Activated naive CD4-positive, alpha-beta T cell treated with anti-CD3 and anti-CD28 coated beads for 36 hours (primary cell): ENCODE measurements at places on chromosomes 13 and 19. TPM values are rescaled to one million over a fixed set of nuclear protein-coding genes. Genes with fewer than 3 reads are reported as not detected.

GRCh38 chr13:43544011-43544410, 242.8 kb downstream of the ENOX1 start:
- no peak for DNase-seq

- DNase-seq: no peak
Observed at GRCh38 chr13:67296511-67296910, 66.4 kb upstream of the PCDH9 start.

GRCh38 chr13:93900731-93901130, 578.8 kb downstream of the DCT start:
- no peak for DNase-seq

DNA sequence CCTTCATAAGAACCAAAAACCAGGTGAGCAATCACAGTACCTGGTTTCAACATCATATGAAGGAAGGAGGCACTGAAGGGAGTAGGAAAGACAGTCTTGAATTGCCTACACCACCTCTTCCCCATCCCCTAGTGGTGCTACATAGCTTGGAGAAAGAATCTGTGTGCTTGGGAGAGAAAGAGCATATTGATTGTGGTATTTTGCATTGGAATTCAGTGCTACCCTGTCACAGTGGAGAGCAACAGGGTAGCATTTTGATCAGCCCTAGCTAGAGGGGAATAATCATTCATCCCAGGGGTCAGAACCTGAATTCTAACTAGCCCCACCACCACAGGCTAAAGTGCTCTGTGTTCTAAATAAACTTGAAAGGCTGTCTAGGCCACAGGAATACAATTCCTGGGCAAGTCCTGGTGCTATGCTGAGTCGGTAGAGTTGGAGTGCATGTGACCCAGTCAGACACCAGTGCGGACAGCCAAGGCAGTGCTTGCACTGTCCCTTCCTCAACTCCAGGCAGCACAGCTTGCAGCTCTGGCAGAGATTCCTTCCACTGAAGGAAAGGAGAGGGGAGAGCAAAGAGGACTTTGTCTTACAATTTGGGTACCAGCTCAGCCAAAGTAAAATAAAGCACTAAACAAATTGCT, 158.7 kb downstream of the VWA8 start:
- no peak for DNase-seq

GRCh38 chr19:29439688-29440550, 85.9 kb upstream of the VSTM2B start:
- no peak for DNase-seq

DNA sequence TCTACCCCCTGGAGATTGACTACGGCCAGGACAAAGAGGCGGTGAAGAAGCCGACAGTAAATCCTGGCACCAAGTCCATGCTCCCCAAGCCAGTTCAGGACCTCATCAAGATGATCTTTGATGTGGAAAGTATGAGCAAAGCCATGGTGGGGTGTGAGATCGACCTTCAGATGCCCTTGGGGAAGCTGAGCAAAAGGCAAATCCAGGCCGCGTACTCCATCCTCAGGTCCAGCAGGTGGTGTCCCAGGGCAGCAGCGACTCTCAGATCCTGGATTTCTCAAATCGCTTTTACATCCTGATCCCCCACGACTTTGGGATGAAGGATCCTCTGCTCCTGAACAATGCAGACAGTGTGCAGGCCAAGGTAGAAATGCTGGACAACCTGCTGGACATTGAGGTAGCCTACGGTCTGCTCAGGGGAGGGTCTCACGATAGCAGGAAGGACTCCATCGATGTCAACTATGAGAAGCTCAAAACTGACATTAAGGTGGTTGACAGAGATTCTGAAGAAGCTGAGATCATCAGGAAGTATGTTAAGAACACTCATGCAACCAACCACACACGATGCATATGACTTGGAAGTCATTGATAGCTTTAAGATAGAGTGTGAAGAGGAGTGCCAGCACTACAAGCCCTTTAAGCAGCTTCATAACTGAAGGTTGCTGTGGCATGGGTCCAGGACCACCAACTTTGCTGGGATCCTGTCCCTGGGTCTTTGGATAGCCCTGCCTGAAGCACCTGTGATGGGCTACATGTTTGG, 24.0 kb upstream of the ANKRD10 start:
- no peak for DNase-seq

- DNase-seq: no peak
Observed at GRCh38 chr13:113601166-113602070, 16.9 kb downstream of the TFDP1 start.

SLC5A5 gene
- 1.2 TPM for total RNA-seq

IFNL1 gene
- 0.91 TPM for total RNA-seq

DCUN1D2 gene
- total RNA-seq: 14.3 TPM
